CD8-positive, alpha-beta T cell (primary cell): ENCODE measurements at places on chromosomes 12 and 14.
A peak's percentile ranks its signal among the peaks of the same experiment; 100 is the strongest.

GRCh38 chr12:124766727-124767065 is 97.0 kb downstream of the SCARB1 start:
- DNase-seq, result no peak

DNA sequence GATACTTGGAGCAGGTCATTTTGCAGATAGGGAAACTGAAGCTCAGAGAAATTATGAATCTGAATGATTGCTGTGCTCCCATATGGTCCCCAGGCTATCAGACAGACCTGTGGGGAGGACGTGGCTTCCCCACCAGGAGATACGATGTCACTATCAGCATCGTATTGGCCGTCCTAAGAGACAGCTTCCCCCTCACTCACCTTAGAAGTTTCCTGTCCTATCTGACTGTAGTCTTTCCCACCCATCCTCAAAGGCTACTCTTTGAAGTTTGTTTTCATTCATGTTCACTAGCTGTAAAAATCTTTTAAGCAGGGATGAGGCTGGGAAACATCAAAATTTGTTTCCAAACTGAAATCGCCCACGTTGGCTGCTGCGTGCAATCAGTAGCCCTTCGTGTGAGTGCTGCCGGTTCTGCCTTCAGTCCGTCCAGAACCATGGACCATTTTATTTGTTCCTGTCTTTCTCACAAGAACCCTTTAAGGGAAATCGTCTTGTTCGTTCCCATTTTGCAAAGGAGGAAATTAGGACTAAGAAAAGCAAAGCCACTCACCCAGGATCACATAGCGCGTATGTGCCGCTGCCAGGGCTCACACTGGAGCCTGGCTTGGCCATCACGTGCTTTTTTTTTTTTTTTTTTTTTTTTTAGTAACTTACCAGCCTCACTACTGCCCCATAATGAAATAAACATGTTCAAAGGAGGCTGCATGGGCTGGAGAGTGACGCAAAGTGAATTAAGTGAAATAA is 1.0 kb upstream of the KDM2B start:
- no peak for DNase-seq

DNA sequence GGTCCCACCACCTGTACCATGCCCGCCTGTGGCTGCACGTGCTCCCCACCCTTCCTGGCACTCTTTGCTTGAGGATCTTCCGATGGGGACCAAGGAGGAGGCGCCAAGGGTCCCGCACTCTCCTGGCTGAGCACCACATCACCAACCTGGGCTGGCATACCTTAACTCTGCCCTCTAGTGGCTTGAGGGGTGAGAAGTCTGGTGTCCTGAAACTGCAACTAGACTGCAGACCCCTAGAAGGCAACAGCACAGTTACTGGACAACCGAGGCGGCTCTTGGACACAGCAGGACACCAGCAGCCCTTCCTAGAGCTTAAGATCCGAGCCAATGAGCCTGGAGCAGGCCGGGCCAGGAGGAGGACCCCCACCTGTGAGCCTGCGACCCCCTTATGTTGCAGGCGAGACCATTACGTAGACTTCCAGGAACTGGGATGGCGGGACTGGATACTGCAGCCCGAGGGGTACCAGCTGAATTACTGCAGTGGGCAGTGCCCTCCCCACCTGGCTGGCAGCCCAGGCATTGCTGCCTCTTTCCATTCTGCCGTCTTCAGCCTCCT is 1.1 kb downstream of the INHBE start:
- DNase-seq, result no peak

DNA sequence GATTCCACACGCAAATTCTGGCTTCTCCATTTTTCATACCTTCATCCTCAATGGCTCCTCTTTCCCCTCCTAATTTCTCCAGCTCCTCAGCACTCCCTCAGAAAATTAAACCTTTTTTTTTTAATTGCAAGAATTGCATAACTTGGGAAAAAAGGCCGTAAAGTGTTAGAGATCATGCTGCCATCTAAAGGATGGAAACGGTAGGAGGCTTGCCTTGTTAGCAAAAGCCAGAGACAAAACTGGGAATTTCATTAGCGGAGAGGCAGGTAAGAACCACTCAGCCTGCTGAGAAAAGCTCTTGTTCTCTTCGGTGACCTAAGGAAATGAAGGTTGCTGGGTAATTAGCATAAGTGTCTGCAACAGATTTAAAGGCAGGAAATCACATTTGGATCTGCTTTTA is 204.3 kb downstream of the AEBP2 start:
- DNase-seq, result peak; percentile 6

- no peak for DNase-seq
These were observed 160.1 kb downstream of the STXBP6 start for GRCh38 chr14:24889843-24890242.

DNA sequence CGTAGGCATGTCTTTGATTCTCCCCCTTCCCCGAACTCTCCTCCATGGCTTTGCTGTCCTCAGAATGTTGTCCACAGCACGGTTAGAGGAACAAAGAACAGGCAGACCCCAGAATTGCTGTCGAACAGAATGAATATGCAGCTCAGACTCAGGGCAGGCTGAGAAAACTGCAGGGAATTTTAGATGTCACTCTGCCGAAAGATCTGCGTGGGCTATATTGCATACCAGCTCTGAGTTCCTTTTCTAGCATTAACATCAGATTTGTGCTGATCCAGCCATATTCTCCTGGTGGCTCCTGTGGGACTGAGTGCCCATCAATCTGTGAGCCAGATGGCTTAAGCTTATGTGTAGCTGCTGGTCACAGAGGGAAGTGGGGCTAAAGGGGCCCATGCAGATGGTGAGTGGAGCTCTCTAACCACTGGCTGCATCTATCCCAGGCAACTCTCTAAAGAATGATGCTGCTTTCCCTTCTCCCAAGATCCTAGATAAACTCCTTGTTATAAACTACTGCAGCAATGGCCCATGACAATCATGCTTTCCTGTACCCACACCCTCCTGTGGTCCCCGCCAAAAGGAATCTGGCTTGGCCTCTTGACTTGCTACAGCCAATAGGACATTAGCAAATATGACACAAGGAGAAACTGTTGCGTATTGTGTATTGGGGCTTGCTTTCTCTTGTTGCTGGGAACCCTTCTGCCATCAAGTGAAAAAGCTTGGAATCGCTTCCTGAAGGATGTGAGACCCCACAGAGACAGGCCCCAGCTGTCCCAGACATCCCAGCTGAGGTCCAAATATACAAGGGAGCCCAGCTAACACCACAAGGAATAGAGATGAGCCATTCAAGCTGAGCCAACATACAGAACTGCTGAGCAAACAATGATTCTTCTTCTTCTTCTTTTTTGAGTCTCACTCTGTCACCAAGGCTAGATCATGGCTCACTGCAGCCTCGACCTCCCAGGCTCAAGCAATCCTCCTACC is 101.3 kb downstream of the FOXN3 start:
- no peak for DNase-seq

DNA sequence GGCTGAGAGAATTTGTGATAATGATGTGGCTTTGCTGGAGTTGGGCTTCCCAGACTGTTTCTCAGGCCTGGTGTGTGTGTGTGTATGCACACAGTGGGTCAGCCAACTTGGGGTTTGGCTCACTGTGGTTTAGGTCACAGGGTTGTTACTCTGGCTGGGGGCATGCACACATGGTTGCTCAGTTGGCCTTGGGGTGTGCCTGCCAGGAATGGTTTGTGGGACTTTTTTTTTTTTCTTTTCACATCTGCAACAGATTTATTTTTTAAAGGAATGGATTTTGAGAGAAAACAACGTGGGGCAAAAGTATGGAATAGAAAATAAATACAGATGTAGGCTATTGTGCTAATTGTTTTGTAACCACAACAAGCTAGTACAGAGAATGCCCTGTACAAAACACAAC is 25.0 kb upstream of the GTF2A1 start:
- no peak for DNase-seq

DNA sequence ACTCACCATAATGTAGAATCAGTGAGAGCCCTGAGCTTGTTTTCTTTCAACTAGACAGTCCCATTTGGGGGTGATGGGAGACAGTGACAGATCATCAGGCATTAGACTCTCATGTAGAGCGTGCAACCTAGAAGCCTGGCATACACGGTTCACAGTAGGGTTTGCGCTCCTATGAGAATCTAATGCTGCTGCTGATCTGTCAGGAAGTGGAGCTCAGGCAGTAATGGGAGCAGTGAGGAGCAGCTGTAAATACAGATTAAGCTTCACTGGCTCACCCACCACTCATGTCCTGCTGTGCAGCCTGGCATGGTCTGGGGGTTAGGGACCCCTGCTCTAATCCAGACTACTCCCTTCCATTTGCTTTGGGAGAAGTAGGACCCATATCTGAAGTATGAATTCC is 55.6 kb downstream of the FNTB start:
- no peak for DNase-seq

DNA sequence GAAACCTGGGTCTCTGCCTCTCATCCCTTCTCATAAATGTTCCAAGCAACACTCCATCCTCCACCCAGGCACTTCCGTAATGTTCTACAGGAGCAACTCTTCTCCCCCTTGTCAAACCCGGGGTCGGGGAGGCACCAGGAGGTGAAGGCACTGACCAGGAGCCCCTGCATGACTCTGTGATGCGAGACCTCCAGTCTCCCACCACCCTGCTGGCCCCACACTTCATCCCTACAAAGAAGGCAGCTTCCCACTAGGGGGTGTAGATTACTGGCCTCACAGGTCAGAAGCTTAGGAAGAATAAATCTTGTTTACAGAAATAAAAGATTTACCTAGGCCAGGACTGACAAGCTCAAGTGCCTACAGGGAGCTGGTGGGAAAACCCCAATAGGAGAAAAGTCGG is 47.2 kb downstream of the ERH start:
- DNase-seq, result no peak

DNA sequence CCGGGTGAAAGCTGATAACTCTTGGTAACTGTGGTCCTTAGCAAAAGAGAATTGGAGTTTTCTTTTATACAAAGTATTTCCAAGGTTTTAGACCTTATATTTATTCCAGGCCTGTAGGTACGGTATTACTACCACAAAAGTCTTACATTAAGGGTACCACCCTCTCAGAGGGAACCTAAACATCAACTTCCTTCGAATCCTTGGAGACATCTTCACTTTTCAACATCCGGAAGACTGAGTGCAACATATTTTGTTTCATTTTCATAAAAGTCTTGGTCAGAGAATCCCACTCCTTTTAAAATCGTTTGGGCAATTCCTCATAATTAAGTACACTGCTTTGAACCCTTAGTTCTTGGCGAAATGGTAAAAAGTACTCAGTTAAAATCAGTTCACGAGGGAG is 1.2 kb downstream of the CNOT2 start:
- no peak for DNase-seq

GRCh38 chr12:18813753-18814152 is 75.8 kb downstream of the CAPZA3 start:
- no peak for DNase-seq

DNA sequence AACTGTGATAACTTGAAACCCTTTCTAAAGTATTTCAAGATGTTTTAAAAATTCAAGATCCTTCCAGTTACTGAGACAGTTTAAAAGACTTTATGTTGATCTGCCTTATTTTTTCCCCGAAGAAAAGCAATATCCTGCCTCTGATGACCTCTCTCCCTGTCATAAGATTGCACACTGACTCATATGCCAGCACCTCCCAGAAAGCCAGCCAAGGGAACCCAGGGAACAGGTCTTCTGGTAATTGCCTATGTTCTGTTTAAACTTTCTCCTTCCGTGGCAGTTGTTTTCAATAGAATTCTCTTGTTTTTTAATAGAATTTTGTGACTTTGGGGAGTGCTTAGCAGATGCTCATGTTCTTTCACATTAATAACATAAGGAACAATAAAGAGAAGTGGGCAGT is 300.2 kb upstream of the PRKD1 start:
- DNase-seq, result no peak

DNA sequence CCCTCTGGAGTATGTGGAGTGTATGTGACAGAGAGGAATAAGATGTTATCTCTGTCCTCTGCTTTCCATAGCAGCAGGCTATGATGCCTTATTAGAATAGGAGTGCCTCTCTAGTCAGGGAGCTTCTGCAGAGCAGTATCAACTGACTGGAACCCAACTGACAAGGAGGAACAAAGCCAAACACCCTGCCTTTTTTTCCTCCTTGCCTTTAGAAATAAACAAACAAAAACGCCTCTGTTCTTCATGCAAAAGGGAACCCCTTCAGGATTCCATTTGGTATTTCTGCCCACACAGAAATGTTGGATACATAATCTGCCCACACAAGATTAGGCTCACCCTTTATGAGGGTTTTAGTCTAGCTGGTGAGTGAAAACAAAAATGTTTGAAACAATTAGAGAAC is 50.3 kb downstream of the VRK1 start:
- no peak for DNase-seq

DNA sequence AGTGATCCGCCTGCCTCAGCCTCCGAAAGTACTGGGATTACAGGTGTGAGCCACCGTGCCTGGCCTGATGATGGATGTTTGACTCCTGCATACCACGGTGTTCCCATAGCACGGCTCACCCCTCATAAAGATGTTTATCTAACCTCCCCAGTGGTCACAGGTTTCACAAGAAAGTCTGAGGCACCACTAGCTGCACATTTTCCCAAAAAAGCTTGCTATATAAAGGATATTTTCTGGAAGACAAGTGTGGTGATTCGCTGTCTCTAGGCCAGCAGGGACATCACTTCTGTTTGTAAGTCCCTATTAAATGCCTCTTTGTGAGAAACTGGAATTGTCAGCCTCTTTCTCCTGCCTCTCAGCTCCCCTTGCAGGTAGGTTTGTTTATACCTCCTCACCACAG is 18.3 kb downstream of the PLEK2 start:
- no peak for DNase-seq

- no peak for DNase-seq
These were observed 139.3 kb downstream of the SSPN start for GRCh38 chr12:26334621-26335124.

DNA sequence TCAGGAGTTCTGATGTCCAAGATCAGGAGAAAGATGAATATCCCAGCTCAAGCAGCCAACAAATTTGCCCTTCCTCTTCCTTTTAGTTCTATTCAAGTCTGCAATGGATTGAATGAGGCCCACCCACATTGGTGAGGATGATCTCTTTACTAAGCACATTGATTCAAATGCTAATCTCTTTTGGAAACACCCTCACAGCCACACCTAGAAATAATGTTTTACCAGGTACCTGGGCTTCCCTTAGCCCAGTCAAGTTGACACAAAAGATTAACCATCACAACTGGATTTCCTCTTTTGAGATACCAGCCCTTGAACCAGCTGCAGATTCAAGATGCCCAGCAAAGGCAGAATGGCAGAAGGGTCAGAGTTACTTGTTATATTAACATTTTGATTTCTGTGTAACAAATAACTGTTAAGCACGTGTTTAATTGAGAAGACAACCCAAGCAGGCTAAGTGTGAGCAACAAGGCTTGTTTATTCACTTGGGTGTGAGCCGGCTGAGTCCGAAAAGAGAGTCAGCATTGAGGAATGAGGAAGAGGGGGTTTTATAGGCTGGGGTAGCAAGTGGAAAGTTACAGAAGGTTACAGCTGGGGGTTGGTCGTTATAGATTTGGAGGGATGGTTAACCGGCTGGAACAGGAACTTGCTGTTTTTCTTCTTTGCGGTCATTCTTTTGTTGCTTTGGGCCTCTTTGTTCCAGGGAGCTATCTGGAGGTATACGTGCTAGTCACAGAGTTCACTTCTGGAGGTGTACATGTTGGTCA is 180.3 kb downstream of the EMP1 start:
- no peak for DNase-seq
